Kidney capillary endothelial cell (primary cell): ENCODE measurements at places on chromosomes 7 and 10.

GRCh38 chr10:72001033-72001395 lies 36.8 kb downstream of the CHST3 start:
- no peak for DNase-seq

- no peak for DNase-seq
Measured at GRCh38 chr7:24866004-24866615, 108.8 kb upstream of the GSDME start.

DNA sequence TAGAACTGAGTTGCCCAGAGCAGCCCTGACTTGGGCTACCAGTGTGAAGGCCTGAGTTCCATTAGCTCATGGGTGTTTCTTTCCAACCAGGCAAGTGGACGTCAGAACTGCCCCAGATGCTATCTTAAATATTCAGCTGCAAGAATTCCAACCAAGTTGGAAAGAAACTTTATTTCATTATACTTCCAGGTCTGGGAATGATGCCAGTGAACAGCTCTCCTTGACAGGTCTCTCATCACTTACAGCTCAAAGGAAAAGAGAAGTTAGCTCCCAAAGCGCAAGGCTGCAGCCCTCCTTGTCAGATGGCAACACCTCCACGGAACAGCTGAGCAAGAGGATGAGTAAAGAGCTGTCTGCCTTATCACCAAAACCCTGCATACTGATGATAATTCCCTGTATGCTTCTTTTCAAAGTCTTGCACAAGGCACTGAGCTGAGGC lies 255.5 kb upstream of the AOAH start:
- no peak for DNase-seq

DNA sequence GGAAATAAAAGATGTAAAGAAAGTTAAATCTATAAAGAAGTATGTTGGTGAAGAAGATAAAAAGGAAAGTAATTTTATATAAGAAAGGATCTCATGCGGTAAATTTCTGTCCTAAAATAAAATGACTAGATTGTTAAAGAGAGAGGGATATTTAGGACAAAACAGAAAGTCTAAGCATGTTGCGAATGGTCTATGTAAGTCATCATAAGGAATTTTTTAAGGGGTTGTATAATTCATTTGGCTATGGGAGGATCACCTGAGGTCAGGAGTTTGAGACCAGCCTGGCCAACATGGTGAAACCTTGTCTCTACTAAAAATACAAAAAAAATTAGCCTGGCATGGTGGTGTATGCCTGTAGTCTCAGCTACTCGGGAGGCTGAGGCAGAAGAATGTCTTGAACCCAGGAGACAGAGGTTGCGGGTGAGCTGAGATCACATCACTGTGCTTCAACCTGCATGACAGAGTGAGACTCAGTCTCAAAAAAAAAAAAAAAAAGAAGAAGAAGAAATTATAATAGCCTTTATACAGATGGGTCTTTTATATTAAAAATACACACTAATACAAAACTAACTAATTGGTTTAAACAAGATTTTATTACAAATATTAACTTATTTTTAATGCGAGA lies 294.3 kb downstream of the MAGI2 start:
- no peak for DNase-seq

DNA sequence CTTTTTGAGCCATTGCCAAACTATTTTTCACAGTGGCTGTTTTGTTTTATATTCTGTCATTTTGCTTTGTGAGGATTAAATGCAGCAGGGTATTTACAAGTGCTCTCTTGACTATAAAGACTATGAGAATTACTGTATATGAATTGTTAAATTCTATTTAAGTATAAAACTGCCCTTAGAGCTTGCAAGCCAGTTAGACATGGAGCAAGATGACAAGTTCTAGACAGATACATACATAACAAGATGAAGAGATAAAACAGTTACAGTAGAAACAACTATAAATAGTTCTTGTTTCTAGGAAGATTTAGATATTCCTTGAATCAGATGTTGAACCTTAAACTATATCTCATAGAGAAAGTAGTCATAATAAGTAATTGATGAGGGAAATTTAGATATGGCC lies 60.6 kb downstream of the DNAH11 start:
- no peak for DNase-seq

GRCh38 chr7:106392590-106392989 lies 107.8 kb upstream of the NAMPT start:
- no peak for DNase-seq

DNA sequence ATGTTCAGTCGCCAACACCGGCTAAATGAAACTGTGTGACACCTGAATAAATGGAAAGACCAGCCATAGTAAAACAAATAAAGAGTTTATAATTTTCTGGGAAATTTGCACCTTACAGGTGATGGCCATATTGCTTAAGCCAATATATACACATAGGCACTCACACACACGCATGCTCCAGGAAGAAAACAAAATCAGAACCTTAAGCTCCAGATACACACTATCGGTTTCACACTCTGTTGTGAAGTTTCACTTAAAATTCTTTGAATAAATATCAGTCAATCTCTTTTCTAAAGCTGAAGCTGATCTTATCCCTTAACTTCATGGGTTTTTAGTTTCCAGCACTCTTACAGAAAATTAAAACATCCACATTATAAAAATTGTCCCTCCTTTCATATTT lies 226.7 kb upstream of the MDFIC start:
- DNase-seq: no peak

DNA sequence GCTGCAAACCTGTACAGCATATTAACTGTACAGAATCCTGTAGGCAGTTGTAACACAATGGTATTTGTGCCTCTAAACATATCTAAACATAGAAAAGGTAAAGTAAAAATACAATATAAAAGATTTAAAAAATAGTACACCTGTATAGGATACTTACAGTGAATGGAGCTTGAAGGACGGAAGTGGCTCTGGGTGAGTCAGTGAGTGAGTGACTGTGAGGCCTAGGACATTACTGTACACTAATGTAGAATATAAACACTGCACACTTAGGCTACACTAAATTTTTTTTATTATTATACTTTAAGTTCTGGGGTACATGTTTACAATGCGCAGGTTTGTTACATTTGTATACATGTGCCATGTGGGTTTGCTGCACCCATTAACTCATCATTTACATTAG lies 97.3 kb upstream of the STK17A start:
- no peak for DNase-seq

GRCh38 chr10:320771-321170 lies 185.5 kb downstream of the ZMYND11 start:
- DNase-seq: no peak

- no peak for DNase-seq
Measured at GRCh38 chr10:63889803-63890202, 368.6 kb downstream of the REEP3 start.

DNA sequence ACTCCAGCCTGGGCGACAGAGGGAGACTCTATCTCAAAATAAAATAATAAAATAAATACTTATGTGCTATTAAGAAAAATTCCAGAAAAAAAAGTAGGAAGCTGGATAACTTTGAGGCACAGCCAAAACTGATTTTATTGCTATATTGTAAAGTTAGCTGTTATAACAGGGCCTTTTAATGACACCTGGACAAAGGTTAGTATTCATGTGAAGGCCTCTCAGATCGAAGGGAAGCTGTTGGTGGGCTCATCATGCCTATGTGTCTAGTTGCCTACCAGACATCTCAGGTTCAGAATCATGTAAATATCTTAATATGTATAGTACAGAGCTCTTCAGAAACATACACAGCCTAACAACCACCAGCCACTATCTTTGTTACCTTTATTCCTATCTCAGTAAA lies 143.0 kb downstream of the LCOR start:
- no peak for DNase-seq

- no peak for DNase-seq
Measured at GRCh38 chr10:12849319-12850181, 152.0 kb downstream of the CCDC3 start.

DNA sequence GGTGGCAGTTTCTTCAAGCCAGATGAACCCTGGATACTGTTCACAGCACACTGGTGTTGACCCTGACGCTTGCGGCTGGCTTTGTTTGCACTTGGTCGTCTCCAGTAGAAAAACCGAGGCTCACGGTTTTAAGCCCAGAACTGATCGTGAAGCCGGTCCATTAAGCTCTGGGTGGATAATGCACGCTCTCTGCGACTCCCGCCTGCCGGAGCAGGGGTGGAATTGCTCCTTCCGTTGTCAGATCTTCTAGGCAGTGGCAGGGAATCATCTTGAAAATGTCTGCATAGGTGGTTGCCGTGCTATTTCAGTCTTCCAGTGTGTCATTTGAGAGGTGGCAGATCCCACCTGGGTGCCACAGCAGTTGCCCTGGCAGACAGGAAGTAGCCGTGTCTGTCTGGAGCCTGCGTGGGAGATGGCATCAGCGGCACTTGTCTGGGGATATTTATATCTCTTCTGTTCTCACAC lies 35.9 kb upstream of the AP5Z1 start:
- peak; percentile 36 for DNase-seq

- no peak for DNase-seq
Measured at GRCh38 chr7:389911-390601, 100.1 kb downstream of the FOXL3 start.

DNA sequence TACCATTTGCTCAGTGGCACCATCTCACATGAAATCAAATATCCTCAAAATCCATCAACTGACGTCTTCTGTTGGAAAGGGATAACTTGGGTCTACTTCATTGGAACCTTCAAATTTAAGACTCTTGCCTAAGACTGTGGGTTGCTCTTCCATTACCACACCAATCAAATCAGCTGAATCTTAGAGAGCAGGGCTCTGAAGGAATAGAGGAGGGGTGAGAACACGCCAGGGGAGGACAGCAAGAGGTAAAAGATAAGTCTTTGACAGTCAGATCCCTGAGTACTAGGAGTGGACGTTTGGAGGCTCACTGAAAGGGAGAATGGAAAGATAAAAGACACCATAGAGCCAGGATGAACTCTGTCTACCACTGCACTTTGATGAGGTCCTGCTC lies 107.5 kb downstream of the CCDC71L start:
- DNase-seq: no peak

DNA sequence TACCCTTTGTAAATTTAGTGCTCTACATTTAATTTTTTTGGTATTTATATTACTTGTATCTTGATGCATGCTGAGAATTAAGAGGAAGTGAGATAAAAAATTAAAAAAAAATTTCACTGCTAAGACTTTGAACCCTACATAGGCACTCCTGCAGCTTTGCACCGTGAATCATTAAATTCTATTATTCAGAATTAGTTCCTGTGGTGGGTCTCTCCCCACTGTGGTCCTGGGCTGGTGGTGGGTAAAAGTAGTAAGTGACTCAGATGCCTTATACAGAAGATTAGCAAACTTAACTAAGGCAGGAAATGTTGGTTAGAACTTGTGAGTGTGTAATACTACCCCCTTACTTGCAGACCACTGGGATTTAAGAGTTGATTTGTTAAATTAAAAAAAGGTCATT lies 72.6 kb downstream of the AP3M1 start:
- peak; percentile 81 for DNase-seq

DNA sequence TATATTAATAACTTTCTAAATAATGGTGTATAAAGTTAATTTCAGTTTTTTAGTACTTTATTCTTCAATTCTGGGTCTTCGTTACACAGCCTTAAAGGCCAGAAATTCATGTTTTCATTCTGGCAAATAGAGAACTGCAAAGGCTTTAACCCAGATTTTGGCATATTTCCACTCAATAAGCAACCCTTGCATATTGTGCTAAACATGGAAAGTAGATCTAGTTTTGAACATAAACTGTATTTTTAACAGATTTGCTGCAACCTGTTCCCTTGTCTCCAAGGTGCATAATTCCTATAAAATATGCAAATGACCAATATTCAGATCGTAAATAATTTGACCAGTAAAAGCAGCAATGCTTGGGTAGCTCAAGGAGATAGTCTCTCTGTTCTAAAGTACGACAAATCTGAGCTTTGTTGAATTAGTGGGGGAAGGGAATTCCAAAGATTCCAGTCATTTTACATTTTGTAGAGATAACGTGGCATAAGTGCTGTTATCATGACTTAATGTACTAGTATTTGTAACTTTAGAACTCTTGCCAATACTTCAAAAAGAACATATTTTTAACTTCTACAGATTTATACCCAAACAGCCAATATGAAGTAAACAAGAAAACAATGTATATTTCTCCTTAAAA lies 46.4 kb upstream of the RSBN1L start:
- DNase-seq: no peak

GRCh38 chr10:7411671-7412128 lies 866 bp upstream of the SFMBT2 start:
- no peak for DNase-seq

DNA sequence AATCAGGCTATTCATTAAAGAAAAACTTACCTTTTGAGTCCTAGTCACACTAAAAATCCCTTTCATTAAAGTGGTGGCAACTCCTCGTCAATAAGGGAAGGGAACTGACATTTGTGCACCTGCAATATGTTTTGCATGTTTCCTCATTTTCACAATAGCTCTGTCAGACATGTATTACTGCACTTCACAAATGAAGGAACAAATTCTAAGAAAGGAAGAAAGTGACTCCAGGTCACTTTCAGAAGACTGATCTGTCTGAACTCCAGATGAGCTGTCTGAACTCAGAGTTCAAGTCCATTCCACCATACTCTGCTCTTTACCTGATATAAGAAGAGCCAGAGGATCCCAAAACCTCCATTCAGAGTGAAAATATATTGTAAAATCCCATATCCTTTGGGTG lies 50.3 kb upstream of the GSAP start:
- no peak for DNase-seq

- DNase-seq: no peak
Measured at GRCh38 chr7:114487174-114487573, 72.6 kb downstream of the FOXP2 start.

DNA sequence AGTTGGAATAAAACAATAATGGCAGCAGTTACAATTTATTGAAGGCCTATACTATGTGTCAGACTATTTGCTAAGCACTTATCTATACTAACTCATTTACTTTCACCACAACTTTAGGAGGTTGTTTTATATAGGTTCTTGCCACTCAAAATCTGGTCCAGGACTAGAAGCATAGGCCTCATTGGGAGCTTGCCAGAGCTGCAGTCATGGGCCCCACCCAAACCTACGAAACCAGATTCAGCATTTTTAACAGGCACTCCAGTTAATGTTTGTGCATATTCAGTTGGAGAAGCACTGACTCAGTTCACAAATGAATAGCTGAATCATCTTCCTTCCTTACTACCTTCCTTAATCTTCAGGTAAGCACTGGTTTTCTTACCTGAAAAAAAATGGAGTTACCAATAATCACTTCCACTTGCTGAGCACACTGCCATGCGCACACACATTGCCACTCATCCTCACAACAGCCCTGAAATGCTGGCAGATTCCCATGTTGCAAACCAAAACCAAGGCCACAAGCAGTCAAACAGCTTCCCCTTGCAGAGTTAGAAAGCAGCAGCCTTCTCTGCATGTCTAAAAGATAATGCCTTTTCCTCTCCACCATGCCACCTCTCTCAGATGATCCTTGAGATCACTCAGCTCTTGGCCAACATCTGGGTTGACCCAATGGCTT lies 122.4 kb downstream of the SLC16A9 start:
- DNase-seq: no peak
